Tibial nerve (tissue), 4 donors: ENCODE measurements at places on chromosomes 3 and 15. TPM values are rescaled to one million over a fixed set of nuclear protein-coding genes. Genes with fewer than 3 reads are reported as not detected.
A peak's percentile ranks its signal among the peaks of the same experiment; 100 is the strongest.

- no peaks in the 10 kb centered on the region for H3K27me3 ChIP-seq
- H3K4me1 ChIP-seq, result no peaks in the 10 kb centered on the region
- no peak overlapping the region for H3K4me3 ChIP-seq
- no peak overlapping the region for H3K27ac ChIP-seq
Measured at GRCh38 chr15:73741321-73741836, 11.8 kb downstream of the INSYN1 start.

- no peaks in the 10 kb centered on the region for H3K36me3 ChIP-seq
- H3K27me3 ChIP-seq, result no peaks in the 10 kb centered on the region
- peak overlapping the region; percentile 93 for H3K27ac ChIP-seq
- peak overlapping the region; percentile 97 for H3K4me3 ChIP-seq
- no peak for DNase-seq
Measured at GRCh38 chr15:84749111-84749991, 959 bp downstream of the ZNF592 start.

GRCh38 chr15:25862472-25863110 lies 536 bp downstream of the ATP10A start:
- H3K36me3 ChIP-seq, result no peaks in the 10 kb centered on the region
- H3K27ac ChIP-seq, result peak overlapping the region; percentile 64
- peaks cover 4% of the 10 kb centered on the region for H3K27me3 ChIP-seq
- DNase-seq, result no peak
- H3K4me3 ChIP-seq, result peak overlapping the region; percentile 70
- H3K4me1 ChIP-seq, result no peaks in the 10 kb centered on the region

DNA sequence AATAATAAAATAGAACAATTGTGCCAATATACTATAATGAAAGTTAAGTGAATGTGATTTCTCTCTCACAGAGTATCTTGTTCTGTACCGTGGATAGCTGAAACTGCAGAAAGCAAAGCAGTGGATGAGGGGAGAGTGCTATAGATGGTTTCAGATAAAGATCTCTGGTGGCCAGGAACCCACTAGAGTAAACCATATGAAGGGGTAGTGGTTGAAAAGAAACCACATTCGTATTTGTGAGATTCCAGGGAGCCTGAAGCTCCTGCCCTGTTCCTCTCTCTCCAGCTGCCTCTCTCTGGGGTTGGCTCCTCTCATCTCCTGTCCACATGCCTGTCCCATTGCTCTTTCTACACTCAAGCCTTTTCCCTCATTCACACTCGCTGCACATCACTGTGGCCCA lies 8.9 kb downstream of the ABHD17C start:
- no peaks in the 10 kb centered on the region for H3K27me3 ChIP-seq
- H3K4me3 ChIP-seq, result no peak overlapping the region
- no peak overlapping the region for H3K27ac ChIP-seq
- no peaks in the 10 kb centered on the region for H3K4me1 ChIP-seq
- DNase-seq, result no peak

DNA sequence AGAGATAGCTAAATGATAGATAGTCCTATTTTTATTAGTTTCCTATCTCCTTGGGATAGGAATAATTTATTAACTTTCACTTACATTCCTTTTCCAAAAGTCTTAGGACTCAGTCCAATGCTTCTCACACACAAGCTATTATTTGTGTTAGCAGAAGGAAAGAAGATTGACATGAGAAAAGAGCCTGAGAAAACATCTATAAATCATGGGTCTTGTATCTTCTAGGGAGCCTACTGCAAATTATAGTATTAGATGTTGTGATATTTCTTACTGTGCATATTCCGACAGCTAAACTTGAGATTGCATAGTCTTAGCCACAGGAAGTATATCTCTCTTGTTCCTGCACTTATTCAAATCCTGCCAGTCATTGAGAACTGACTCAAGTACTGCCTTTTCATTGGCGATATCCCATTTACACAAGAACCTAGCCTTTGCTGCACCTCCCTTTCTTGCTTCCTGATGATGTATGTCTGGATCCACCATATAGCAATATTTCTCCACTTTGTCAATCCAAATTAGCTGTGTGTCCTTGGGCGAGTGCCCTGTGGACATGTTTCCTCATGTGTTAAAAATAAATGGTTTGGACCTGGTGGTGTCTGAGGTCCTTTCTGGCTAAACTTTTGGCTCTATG lies 245.1 kb upstream of the LMCD1 start:
- H3K4me3 ChIP-seq, result no peak overlapping the region
- H3K27ac ChIP-seq, result no peak overlapping the region
- no peaks in the 10 kb centered on the region for H3K4me1 ChIP-seq
- no peaks in the 10 kb centered on the region for H3K27me3 ChIP-seq
- no peaks in the 10 kb centered on the region for H3K36me3 ChIP-seq

Gene SENP7
- 36.1 TPM for total RNA-seq

DNA sequence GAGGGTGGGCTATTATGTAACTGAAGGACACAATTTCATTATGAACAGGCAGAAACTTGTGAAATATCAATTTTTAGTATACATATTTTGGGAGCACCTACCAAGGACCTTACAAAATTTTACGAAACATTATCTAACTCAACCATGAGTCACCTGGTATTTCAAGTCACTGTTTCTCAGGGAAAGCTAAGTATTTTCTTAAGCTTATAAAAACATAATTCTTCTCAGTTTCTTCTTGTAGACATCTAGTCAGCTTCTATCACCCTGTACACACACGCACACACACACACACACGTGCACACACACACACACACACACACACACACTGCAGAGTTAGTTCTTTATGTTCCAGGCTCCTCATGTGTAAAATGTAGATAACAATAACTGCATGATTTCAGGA lies 658.3 kb downstream of the TUSC7 start:
- no peak overlapping the region for H3K27ac ChIP-seq
- no peaks in the 10 kb centered on the region for H3K27me3 ChIP-seq
- no peak for DNase-seq
- no peaks in the 10 kb centered on the region for H3K36me3 ChIP-seq
- no peak overlapping the region for H3K4me3 ChIP-seq

GRCh38 chr15:43376017-43376705 lies 5.3 kb downstream of the TUBGCP4 start:
- H3K4me1 ChIP-seq, result peaks cover 8% of the 10 kb centered on the region
- H3K27ac ChIP-seq, result no peak overlapping the region
- no peak overlapping the region for H3K4me3 ChIP-seq
- DNase-seq, result no peak

DNA sequence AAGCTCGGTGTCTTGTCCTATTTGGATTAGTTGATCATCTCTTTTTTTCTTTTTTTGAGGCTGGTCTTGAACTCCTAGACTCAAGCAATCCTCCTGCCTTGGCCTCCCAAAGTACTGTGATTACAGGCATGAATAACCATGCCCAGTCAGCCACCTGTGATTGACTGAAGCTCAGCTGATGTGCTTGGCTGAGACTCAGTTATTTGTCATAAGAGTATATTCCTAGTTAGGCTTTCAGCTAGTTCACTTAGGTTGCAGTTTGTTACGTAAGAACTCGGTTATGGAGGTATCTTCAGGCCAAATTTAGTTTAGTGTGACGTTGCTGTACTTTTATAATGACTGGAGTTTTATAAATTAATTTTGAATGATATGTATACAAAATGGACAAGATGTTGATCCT lies 365.0 kb downstream of the SV2B start:
- H3K27ac ChIP-seq, result no peak overlapping the region
- H3K27me3 ChIP-seq, result no peaks in the 10 kb centered on the region
- no peak overlapping the region for H3K4me3 ChIP-seq
- no peak for DNase-seq
- no peaks in the 10 kb centered on the region for H3K36me3 ChIP-seq
- no peaks in the 10 kb centered on the region for H3K4me1 ChIP-seq

DNA sequence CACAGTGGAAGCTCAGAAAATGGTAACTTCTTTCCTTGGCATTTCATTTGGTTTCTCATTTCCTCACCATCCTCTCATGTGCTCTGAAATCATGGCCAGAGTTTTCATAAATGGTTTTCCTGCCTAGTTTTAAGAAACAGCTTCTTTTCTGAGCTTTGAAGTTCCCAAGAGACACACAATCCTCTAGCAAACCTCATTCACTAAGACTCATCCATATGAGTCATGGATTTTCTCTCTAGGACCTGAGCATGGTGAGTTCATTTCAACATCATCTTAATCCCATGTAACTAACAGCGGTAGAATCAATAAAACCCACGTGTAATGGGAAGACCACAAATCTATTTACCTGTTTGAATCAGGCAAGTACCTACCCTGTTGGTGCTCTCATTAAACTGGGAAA lies 274.5 kb upstream of the LRTM1 start:
- no peak overlapping the region for H3K4me3 ChIP-seq
- H3K36me3 ChIP-seq, result no peaks in the 10 kb centered on the region
- DNase-seq, result no peak
- H3K4me1 ChIP-seq, result no peaks in the 10 kb centered on the region
- H3K27ac ChIP-seq, result no peak overlapping the region

DNA sequence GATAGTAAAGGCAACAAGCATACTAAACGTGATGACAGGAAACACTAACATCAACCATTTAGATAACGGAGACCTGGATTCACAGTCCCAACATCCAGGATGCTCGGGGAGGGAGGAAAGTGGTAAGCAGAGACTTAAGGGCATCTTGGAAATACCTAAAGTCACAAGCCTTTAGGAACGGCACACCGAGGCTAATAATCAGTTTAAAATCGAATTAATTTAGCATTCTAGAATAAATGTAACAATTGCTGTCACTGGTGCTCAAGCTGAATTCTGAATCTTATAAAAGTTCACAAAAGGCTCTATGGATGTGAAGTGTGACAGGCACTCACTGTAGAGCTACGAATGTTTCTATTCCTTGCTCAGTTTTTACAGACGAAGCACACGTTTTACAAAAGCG lies 1.3 kb downstream of the CD47 start:
- no peaks in the 10 kb centered on the region for H3K27me3 ChIP-seq
- DNase-seq, result no peak
- H3K4me3 ChIP-seq, result peak overlapping the region; percentile 95
- no peaks in the 10 kb centered on the region for H3K4me1 ChIP-seq
- no peaks in the 10 kb centered on the region for H3K36me3 ChIP-seq
- H3K27ac ChIP-seq, result peak overlapping the region; percentile 94

DNA sequence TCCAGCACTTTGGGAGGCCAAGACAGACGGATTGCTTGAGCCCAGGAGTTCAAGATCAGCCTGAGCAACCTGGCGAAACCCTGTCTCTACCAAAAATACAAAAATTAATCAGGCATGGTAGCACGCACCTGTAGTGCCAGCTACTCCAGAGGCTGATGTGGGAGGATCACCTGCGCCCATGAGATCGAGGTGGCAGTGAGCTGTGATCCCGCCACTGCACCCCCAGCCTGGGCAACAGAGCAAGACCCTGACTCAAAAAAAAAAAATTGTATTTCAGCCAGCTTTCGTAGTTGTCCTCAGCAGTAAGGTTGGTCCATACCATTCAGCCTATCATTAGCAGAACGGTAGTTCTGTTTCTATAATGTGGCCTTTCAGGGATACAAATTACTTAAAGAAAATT lies 66.6 kb upstream of the FURIN start:
- H3K4me1 ChIP-seq, result no peaks in the 10 kb centered on the region
- no peak overlapping the region for H3K27ac ChIP-seq
- DNase-seq, result no peak
- H3K36me3 ChIP-seq, result no peaks in the 10 kb centered on the region
- H3K4me3 ChIP-seq, result no peak overlapping the region
- no peaks in the 10 kb centered on the region for H3K27me3 ChIP-seq

- H3K4me3 ChIP-seq, result no peak overlapping the region
- no peak for DNase-seq
- H3K27me3 ChIP-seq, result no peaks in the 10 kb centered on the region
- H3K36me3 ChIP-seq, result no peaks in the 10 kb centered on the region
- H3K27ac ChIP-seq, result no peak overlapping the region
Measured at GRCh38 chr15:81947548-81947947, 98.3 kb downstream of the MEX3B start.

- peak; percentile 28 for DNase-seq
- H3K4me3 ChIP-seq, result peak overlapping the region; percentile 48
- H3K36me3 ChIP-seq, result no peaks in the 10 kb centered on the region
Measured at GRCh38 chr3:115099986-115100571, 47.0 kb downstream of the ZBTB20 start.

Gene LRRC31
- total RNA-seq, result not detected

DNA sequence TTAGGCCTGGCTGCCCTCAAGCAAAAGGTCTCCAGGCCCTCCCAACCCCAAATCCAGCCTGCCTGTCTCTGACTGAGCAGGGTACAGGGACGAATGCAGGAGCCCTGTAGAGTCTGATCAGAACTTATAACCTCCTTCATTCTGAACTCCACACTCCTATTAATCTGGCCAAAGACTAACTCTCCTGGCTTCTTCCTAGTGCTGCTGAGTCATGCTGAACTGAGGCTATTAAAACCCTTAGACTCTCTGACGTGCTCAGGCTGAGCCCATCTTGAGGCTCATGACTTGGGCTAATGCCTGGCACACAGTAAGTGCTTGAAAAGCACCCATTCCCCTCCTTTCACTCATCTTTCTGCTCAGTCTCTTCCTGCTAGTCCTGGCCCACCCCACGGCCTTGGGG lies 81.9 kb downstream of the NUP210 start:
- H3K27ac ChIP-seq, result no peak overlapping the region
- H3K36me3 ChIP-seq, result no peaks in the 10 kb centered on the region
- DNase-seq, result no peak
- H3K27me3 ChIP-seq, result no peaks in the 10 kb centered on the region

Gene IQCF5
- total RNA-seq, result not detected

Gene HDAC11
- total RNA-seq, result 25.1 TPM

DNA sequence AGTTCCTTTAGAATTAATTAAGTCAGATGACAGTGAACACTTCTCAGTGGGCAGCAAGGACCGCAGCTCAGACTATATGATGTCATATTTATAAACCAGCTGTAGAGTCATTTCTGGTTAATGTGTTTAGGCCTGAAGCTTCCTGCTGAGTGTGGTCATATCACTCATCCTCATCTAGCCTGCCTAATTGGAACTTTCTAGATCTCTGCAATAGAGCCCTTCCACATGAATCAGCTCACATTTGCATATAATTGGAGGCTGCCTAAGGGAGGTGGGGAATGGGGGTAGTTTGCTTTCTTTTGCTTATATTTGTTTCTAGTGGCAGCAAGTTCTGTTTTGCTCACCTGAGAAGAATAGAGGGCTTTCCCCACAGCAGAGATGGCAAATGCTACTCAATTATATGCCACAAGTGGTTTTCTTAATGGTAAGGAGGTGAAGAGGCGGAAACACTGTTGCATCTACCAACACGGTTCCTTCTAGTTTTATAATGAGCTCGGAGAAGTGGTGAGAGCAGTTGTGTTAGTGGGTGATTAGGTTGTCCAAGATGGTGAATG lies 148.1 kb downstream of the KLHL25 start:
- H3K27ac ChIP-seq, result no peak overlapping the region
- H3K36me3 ChIP-seq, result peaks cover 24% of the 10 kb centered on the region
- no peak for DNase-seq
- peaks cover 49% of the 10 kb centered on the region for H3K4me1 ChIP-seq

DNA sequence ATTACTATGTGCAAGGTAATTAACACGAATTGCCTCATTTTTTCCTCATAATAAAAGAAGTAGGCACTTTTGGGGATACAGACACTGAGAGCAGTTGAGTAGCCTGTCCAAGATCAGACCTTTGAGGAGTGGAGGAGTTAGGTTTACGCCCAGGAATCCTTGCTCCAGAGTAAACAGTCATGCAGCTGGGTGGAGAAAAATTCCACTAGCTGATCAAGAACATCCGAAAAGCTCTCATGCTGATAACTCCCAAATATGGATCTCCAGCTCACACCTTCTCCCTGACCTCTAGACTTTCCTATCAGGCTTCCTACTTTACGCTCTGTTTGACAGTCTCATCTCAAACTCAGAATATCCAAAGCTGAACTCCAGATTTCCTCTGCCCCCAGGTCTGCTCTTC lies 53.3 kb downstream of the ST6GAL1 start:
- no peaks in the 10 kb centered on the region for H3K36me3 ChIP-seq
- H3K27me3 ChIP-seq, result no peaks in the 10 kb centered on the region
- H3K4me3 ChIP-seq, result no peak overlapping the region

Gene TMCO5A
- total RNA-seq, result not detected
